ENCODE measurements at places on chromosomes 2 and 18.
A peak's percentile ranks its signal among the peaks of the same experiment; 100 is the strongest.

DNA sequence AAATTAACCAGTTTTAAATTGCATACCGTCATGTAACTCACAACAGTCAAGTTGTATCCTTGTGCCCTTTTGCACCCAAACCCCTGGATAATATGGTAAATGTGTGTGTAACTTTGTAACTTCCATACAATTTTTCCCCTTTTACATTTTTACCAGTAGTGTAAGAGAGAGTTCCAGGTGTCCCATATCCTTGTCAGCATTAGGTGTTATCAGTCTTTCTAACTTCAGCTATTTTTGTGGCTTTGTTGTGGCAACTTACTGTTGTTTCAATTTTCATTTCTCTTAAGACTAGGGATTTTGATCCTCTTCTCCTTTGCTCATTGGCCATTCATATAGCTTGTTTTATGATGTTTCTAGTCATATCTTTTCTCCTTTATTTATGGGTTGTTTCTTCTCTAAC lies 94.6 kb downstream of the LCLAT1 start:
- peak; percentile 59 for DNase-seq

- peak; percentile 79 for DNase-seq
Measured at GRCh38 chr2:178397002-178397605, 53.9 kb downstream of the PRKRA start.

DNA sequence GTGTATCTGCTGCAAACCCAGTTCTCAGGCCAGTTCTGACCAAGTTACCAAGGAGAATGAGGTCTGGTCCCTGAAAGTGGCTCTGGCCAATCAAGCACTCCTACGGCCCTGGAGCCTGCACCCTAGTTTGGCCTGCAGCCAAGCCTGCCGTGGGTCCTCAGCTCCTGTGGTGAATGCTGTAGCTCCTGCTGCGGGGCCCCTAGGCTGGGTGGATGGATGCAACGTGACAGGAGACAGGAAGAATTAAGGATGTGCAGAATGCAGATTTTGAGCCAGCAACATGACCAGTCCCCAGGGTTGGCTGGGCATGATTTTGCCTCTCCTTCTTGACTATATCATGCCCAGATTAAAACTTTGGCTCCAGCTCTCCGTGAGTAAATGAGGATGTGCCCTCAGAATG lies 97.2 kb downstream of the SMAD7 start:
- DNase-seq, result no peak

DNA sequence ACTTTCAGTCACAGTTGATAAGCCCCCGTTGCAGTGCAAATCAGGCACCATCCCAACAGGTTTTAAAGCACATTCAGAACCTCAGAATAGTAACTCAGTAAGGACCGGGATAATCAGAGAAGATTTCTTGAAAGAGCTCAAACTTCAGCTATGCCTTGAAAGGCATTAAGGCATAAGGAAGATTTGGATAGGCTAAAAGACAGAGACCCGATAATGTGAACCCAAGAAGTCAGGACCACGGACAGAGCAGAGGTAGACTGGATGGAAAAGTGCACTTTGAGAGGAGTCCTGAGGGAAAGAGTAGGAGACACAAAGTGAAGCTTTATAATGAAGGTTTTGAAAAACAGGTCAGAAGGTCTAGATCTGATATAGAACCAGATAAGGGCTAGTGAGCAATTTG lies 36.9 kb upstream of the KLF7 start:
- peak; percentile 47 for DNase-seq

- DNase-seq, result no peak
Measured at GRCh38 chr2:67566285-67566684, 169.2 kb downstream of the ETAA1 start.

- DNase-seq, result no peak
Measured at GRCh38 chr2:20666005-20666303, 990 bp upstream of the GDF7 start.

GRCh38 chr2:202101026-202101579 lies 28.0 kb downstream of the KIAA2012 start:
- no peak for DNase-seq

- DNase-seq, result no peak
Measured at GRCh38 chr18:48053881-48054816, 123.7 kb upstream of the SMAD2 start.

GRCh38 chr2:29154610-29155009 lies 39.4 kb downstream of the CLIP4 start:
- DNase-seq, result no peak

DNA sequence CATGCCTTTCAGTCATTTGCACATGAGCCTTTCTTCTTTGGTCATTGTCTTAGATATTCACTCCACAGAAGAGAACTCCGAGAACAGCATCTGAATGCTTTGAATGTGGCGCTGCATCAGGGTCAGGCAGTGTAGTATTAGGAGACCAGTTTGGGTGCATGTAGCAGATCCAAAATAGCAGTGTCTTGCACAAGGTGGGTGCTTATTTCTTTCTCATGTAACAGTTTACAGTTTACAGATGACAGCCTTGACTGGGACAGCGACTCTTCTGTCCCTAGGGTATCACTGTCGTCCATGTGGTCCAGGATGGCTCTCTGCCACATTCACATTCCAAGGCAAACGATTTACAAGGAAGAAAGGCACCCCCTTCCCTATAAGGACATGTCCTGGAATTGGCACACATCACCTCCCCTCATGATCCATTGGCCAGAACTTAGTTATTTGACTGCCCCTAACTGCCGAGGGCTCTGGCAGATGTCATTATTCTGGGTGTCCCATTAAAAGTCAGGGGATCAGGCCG lies 101.0 kb downstream of the STPG4 start:
- DNase-seq, result no peak
